Memory B cell (primary cell): ENCODE measurements at places on chromosomes 16 and 17.

- peaks cover 5% of the 10 kb centered on the region for H3K27me3 ChIP-seq
- H3K36me3 ChIP-seq, result no peaks in the 10 kb centered on the region
- H3K27ac ChIP-seq, result no peak overlapping the region
- H3K4me3 ChIP-seq, result no peak overlapping the region
- no peak for DNase-seq
- H3K4me1 ChIP-seq, result no peaks in the 10 kb centered on the region
These were observed 51.4 kb upstream of the ARHGAP44 start for GRCh38 chr17:12737740-12738469.

GRCh38 chr16:69365901-69366300 lies 14.3 kb upstream of the TMED6 start:
- no peak for DNase-seq
- H3K27me3 ChIP-seq, result no peaks in the 10 kb centered on the region
- peak overlapping the region; percentile 65 for H3K27ac ChIP-seq
- H3K36me3 ChIP-seq, result peaks cover 40% of the 10 kb centered on the region

GRCh38 chr16:53545433-53545832 lies 42.4 kb upstream of the AKTIP start:
- no peak overlapping the region for H3K4me3 ChIP-seq
- peaks cover 6% of the 10 kb centered on the region for H3K27me3 ChIP-seq
- no peaks in the 10 kb centered on the region for H3K36me3 ChIP-seq
- no peak overlapping the region for H3K27ac ChIP-seq
- DNase-seq, result no peak

DNA sequence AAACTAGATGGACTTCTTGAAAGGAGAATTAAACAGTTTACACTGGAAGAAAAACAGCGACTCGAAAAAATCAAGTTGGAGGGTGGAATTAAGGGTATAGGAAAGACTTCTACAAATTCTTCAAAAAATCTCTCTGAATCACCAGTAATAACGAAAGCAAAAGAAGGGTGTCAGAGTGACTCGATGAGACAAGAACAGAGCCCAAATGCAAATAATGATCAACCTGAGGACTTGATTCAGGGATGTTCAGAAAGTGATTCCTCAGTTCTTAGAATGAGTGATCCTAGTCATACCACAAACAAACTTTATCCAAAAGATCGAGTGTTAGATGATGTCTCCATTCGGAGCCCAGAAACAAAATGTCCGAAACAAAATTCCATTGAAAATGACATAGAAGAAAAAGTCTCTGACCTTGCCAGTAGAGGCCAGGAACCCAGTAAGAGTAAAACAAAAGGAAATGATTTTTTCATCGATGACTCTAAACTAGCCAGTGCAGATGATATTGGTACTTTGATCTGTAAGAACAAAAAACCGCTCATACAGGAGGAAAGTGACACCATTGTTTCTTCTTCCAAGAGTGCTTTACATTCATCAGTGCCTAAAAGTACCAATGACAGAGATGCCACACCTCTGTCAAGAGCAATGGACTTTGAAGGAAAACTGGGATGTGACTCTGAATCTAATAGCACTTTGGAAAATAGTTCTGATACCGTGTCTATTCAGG lies 85.0 kb downstream of the C17orf58 start:
- H3K36me3 ChIP-seq, result peaks cover 39% of the 10 kb centered on the region
- no peaks in the 10 kb centered on the region for H3K27me3 ChIP-seq
- H3K27ac ChIP-seq, result peak overlapping the region; percentile 90

DNA sequence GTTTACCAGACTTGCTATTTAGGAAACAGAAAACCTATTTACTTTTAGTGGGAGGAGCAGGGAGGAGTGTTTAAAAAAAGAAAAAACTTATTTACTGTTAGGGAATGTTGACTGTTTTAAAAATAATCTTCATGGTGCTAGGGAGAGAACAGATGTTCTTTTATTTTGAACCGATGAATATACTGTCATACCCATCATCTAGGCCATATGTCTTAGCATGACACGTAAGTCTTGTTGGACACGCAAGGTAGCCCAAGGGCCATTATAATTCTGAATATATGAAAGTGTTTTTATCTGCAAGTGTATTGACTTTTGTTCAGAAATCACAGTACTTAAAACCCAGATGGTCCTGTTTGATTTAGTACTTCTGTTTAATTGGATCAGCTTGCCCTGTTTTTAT lies 11.6 kb downstream of the WIPF2 start:
- H3K36me3 ChIP-seq, result peaks cover 15% of the 10 kb centered on the region
- no peak overlapping the region for H3K27ac ChIP-seq
- H3K4me1 ChIP-seq, result peaks cover 8% of the 10 kb centered on the region
- no peak for DNase-seq
